ENCODE measurements at places on chromosomes 4 and X.

GRCh38 chr4:38366456-38366855 is 297.5 kb upstream of the KLF3 start:
- H3K36me3 ChIP-seq = no peaks in the 10 kb centered on the region
- no peak overlapping the region for H3K4me3 ChIP-seq
- H3K4me1 ChIP-seq = no peaks in the 10 kb centered on the region

- no peak overlapping the region for H3K27ac ChIP-seq
- H3K36me3 ChIP-seq = no peaks in the 10 kb centered on the region
- DNase-seq = no peak
- H3K27me3 ChIP-seq = no peaks in the 10 kb centered on the region
Observed at GRCh38 chrX:141320801-141321200, 78.5 kb upstream of the SPANXC start.

DNA sequence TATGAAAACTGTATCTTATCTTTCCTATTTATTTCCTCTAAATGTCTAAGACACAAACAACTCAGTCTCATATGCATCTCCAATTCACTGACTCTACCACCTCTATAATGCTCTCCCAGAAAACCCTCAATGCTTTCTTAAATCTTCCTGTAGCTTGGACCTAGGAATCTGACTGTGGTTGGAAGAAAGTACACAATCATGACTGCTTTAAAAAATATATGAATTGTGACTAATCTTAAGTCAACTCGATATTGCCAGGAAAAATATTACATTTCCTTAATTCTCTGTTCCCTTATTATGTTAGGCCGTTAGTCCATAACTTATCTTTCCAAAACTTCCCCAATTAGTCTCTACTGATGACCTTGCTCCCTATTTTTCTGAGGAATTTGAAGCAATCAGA is 87.0 kb downstream of the SPCS3 start:
- no peaks in the 10 kb centered on the region for H3K27me3 ChIP-seq
- no peaks in the 10 kb centered on the region for H3K36me3 ChIP-seq
- H3K4me1 ChIP-seq = no peaks in the 10 kb centered on the region
- DNase-seq = no peak

DNA sequence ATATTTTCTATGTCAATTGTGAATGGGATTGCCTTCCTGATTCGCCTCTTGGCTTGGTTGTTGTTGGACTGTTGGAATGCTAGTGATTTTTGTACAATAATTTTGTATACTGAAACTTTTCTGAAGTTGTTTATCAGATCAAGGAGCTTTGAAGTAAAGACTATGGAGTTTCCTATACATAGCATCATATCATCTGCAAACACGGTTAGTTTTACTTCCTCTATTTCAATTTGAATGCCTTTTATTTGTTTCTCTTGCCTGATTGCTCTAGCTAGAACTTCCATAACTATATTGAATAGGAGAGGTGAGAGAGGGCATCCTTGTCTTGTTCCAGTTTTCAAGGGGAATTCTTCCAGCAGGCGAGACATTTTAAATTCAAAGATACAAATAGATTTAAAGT is 226.5 kb downstream of the FBXO8 start:
- no peak overlapping the region for H3K27ac ChIP-seq
- no peaks in the 10 kb centered on the region for H3K36me3 ChIP-seq
- no peak overlapping the region for H3K4me3 ChIP-seq
- no peak for DNase-seq
- no peaks in the 10 kb centered on the region for H3K27me3 ChIP-seq
- no peaks in the 10 kb centered on the region for H3K4me1 ChIP-seq

DNA sequence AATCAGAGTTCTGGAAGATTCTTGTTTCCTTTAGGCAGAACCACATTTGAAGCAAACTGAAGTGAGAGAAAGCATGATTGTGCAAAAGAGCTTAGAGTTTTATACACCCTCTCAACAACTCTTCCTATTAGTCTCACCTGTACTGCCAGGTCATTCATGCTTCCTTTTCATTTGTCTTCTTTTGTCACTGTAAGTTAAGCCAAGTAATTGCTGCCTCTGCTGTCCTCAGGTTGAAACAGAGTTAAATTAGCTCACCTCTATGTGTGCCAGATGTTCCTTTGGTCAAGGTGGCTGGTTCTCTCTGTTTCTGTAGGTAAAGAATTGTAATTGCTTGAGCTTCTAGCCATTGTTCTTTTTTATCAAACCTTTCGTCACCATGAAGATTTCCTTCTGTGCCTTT is 41.1 kb upstream of the HPGD start:
- no peaks in the 10 kb centered on the region for H3K36me3 ChIP-seq
- H3K27ac ChIP-seq = no peak overlapping the region
- no peaks in the 10 kb centered on the region for H3K27me3 ChIP-seq

- H3K4me3 ChIP-seq = no peak overlapping the region
- H3K4me1 ChIP-seq = no peaks in the 10 kb centered on the region
- H3K36me3 ChIP-seq = no peaks in the 10 kb centered on the region
- H3K27me3 ChIP-seq = no peaks in the 10 kb centered on the region
- H3K27ac ChIP-seq = no peak overlapping the region
Observed at GRCh38 chr4:69524706-69525105, 29.0 kb upstream of the UGT2B4 start.

- DNase-seq = no peak
- no peaks in the 10 kb centered on the region for H3K27me3 ChIP-seq
- peaks cover 54% of the 10 kb centered on the region for H3K4me1 ChIP-seq
- peak overlapping the region; percentile 8 for H3K27ac ChIP-seq
Observed at GRCh38 chr4:53706422-53707032, 115.2 kb upstream of the LNX1 start.

DNA sequence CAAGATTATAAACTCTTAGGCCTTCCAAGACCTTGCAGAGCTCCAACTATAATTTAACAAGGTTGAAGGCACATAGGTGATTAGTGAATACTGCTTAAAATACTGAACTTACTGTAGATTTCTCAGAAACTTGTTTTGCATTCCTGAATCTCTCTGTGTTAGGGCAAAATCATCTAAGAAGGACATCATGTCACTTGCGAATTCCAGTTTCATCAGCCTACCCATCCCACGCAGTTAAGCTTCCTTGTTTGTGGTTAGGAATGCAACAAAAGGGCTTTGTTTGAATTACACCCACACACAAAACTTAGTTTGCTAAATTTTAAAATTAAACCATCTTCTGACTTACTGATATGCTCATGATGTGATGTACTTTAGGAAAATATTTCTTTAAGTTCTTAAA is 174.0 kb downstream of the SOWAHB start:
- H3K27ac ChIP-seq = no peak overlapping the region
- H3K36me3 ChIP-seq = no peaks in the 10 kb centered on the region
- H3K4me3 ChIP-seq = no peak overlapping the region
- H3K4me1 ChIP-seq = no peaks in the 10 kb centered on the region
- H3K27me3 ChIP-seq = peaks cover 5% of the 10 kb centered on the region

- no peak overlapping the region for H3K27ac ChIP-seq
- no peaks in the 10 kb centered on the region for H3K36me3 ChIP-seq
- no peak overlapping the region for H3K4me3 ChIP-seq
- no peaks in the 10 kb centered on the region for H3K4me1 ChIP-seq
- no peaks in the 10 kb centered on the region for H3K27me3 ChIP-seq
Observed at GRCh38 chrX:55026143-55026542, 4.6 kb downstream of the ALAS2 start.

GRCh38 chr4:24169956-24170355 is 280.1 kb upstream of the PPARGC1A start:
- H3K27ac ChIP-seq = no peak overlapping the region
- DNase-seq = no peak
- H3K4me3 ChIP-seq = no peak overlapping the region
- no peaks in the 10 kb centered on the region for H3K4me1 ChIP-seq
- H3K36me3 ChIP-seq = no peaks in the 10 kb centered on the region
- no peaks in the 10 kb centered on the region for H3K27me3 ChIP-seq

DNA sequence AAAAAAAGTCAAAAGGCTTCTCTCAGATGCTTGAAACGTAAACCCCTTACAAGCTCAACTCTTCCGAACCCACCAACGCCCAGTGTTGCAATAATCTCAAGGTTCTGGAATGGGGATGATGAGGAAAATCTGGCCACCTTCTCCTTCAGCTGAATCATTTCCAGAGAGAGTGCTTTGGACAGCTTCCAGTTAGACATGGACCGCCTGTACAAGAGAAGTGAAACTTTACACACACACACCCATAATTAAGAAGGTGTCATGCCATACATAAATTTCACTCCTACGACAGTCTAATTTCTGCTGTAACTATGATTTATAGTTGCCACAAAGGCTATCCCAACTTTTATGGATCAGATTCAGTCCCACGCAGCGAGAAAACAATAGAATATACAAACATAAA is 72.3 kb downstream of the PRKG2 start:
- no peaks in the 10 kb centered on the region for H3K27me3 ChIP-seq
- no peaks in the 10 kb centered on the region for H3K4me1 ChIP-seq
- H3K27ac ChIP-seq = no peak overlapping the region

DNA sequence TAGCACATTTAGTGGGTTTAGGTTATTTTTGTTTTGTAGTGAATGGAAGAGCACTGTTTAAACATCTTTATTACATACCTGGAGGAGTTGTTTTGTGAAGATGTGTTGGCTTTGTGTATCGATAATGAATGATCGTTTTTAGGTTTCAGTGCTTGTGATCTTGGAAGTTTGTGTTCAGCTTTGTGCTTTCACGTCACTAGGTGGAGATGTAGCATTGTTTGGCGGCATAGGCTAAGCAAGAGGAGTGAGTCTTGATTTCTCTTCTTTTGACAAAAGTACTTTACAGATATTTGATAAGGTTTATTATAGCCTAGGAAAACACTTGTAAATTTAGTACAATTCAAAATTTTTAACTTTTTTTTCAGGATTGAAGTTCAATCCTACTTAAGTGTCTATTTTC is 50.4 kb downstream of the PDK3 start:
- H3K27ac ChIP-seq = no peak overlapping the region
- no peaks in the 10 kb centered on the region for H3K4me1 ChIP-seq
- no peak for DNase-seq
- H3K36me3 ChIP-seq = peaks cover 34% of the 10 kb centered on the region
- H3K4me3 ChIP-seq = no peak overlapping the region

DNA sequence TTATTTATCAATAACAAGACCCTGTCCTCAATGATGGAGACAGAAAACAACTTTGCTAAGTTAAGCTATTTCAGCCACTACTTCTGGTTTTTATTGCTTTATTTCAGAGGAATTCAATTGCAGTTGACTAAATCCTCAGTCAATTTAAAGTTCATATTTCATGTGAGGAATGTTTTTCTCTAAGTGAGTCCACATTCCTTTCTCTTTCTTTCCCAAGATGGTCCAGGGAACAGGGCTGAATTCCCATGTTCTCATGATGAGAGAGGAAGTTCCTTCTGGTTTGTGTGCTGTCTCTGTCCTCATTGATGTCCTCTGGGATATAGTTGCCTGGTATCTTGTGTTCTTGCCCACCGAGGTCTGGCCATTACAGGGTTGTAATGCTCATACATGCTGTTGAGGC is 117.2 kb downstream of the SLIT2 start:
- no peak overlapping the region for H3K4me3 ChIP-seq
- H3K27ac ChIP-seq = no peak overlapping the region
- H3K27me3 ChIP-seq = no peaks in the 10 kb centered on the region
- no peaks in the 10 kb centered on the region for H3K36me3 ChIP-seq
- DNase-seq = no peak
- H3K4me1 ChIP-seq = no peaks in the 10 kb centered on the region

DNA sequence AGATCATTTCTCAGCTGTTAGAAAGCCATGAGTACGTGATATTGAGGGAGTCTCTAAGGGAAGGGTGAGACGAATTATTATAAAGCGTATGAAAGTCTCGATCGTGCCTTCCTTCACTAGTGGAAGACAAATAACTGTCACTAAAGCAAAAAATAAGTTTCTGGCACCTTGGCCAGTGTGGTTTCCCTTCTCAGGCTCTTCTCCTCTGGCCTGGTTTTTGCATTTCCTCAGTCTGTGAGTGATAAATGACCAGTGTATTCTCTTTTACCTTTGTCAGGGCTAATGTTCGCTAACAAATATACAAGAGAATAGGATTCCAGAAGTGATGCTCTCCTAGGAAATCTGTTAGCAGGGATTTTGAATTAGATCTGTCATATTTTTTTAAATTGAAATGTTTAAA is 19.6 kb downstream of the TXK start:
- no peak overlapping the region for H3K27ac ChIP-seq
- no peak overlapping the region for H3K4me3 ChIP-seq
- H3K27me3 ChIP-seq = no peaks in the 10 kb centered on the region
- H3K36me3 ChIP-seq = no peaks in the 10 kb centered on the region
- H3K4me1 ChIP-seq = no peaks in the 10 kb centered on the region
- DNase-seq = no peak

DNA sequence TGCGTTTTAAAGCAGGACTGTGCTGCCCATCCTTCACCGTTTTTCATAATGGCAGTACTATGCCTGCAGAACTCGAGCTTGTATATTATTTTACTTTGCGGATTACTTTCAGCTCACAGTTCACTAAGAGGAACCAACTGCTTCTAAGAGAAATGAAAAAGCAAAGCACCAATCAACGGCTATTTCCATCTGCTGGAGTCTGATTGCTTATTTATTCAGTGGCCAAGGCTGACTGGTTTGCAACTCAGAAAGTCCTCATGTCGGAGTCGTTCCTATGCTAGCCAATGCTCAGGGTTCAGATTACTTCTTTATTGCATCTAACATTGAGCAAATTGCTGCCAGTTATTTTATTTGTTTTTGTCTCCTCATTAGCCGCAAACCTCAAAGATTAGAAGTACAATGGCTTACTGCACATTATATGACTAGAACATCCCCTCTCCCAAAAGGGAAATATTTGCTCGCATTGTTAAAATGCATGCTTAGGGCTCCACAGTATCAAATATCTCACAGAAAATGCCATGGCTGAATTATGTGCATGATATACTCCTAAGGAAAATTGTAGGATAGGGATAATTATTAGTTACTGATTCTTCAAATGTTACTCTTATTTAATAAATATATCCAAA is 1628.2 kb upstream of the ADGRL3 start:
- H3K4me3 ChIP-seq = no peak overlapping the region
- no peaks in the 10 kb centered on the region for H3K36me3 ChIP-seq
- H3K27ac ChIP-seq = no peak overlapping the region

GRCh38 chrX:151510203-151510602 is 53.3 kb upstream of the PASD1 start:
- no peaks in the 10 kb centered on the region for H3K36me3 ChIP-seq
- peaks cover 4% of the 10 kb centered on the region for H3K27me3 ChIP-seq
- DNase-seq = no peak

GRCh38 chr4:173417833-173418232 is 18.9 kb upstream of the SCRG1 start:
- no peak overlapping the region for H3K4me3 ChIP-seq
- no peak overlapping the region for H3K27ac ChIP-seq
- DNase-seq = no peak
- peaks cover 3% of the 10 kb centered on the region for H3K4me1 ChIP-seq
- H3K36me3 ChIP-seq = no peaks in the 10 kb centered on the region
- no peaks in the 10 kb centered on the region for H3K27me3 ChIP-seq

DNA sequence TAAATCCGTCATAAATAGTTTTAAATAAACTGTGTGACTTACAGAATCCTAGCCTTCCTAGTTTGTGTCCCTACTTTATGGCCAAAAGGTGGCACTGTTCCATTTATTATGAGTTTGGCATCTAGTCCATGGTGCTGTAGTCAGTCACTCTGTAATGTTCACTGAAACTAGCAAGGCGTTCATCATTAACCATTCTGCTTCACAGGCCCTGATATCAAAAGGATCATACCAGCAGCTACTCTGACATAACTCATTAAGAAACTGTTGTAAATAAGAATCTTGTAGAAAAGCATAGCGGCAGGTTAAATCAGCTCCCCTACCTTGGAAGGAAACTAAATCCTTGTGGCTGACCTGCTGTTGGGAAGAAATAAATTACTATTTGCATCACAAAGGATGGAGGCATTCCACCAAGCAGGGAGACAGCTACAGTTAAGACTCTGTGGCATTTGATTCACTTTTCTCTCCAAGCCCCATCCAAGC is 919.6 kb upstream of the DIAPH2 start:
- H3K27ac ChIP-seq = no peak overlapping the region
- peaks cover 2% of the 10 kb centered on the region for H3K4me1 ChIP-seq
- no peak for DNase-seq

Measured in activated B cell treated with CpG ODN at 0.5 μM for 24 hours (primary cell).